Right cardiac atrium (tissue), 5 donors: ENCODE measurements at places on chromosomes 3 and 15. TPM values are rescaled to one million over a fixed set of nuclear protein-coding genes. Genes with fewer than 3 reads are reported as not detected.

Gene TMEM158
- polyA plus RNA-seq = 0.20 TPM

Gene RBSN
- 7.3 TPM for polyA plus RNA-seq

Gene TGM4
- not detected for polyA plus RNA-seq

Gene PIGZ
- 3.6 TPM for polyA plus RNA-seq

Gene TAGLN3
- 0.52 TPM for polyA plus RNA-seq

DNA sequence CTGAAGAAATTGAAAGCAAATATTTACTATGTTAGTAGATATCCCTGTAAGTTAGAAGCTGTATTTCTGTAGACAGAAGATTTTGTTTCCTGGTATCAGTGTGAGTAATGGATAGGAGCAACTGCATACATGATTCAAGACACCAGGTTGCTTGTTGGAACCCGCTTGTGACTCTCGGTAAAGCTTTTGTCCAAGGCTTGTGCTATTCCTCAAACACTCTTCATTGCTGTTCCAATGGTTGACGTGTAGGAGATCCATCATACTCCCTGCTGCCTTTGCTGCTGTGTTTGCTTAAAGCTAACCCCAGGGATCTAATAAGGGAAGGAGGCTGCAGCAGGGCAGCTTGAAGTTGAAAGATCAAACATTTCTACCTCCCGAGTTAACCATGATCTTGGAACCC, 160.1 kb downstream of the RSRC1 start:
- no peak for DNase-seq

- DNase-seq = no peak
Measured at GRCh38 chr3:128270559-128271492, 117.5 kb downstream of the EEFSEC start.

GRCh38 chr3:16369885-16370284, 104.9 kb downstream of the OXNAD1 start:
- no peak for DNase-seq

DNA sequence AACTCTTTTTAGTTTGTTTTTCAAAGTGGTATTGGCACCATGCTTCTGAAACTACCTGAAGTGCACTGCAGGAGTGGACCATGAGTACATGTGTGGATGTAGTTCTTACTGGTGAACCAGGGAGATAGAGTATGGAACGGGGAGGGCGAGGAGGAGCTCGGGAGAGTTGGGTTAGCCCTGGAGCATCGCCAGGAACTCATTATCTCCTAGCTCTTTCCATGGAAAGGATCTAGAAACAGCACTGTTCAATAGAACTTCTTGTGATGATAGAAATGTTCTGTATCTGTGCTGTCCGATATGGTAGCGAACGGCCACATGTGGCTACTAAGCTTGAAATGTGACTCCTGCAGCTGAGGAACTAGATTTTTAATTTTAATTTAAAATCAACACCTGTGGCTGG, 47.3 kb downstream of the VGLL4 start:
- DNase-seq = peak; percentile 73

GRCh38 chr3:142445816-142446254, 2.0 kb downstream of the XRN1 start:
- no peak for DNase-seq

DNA sequence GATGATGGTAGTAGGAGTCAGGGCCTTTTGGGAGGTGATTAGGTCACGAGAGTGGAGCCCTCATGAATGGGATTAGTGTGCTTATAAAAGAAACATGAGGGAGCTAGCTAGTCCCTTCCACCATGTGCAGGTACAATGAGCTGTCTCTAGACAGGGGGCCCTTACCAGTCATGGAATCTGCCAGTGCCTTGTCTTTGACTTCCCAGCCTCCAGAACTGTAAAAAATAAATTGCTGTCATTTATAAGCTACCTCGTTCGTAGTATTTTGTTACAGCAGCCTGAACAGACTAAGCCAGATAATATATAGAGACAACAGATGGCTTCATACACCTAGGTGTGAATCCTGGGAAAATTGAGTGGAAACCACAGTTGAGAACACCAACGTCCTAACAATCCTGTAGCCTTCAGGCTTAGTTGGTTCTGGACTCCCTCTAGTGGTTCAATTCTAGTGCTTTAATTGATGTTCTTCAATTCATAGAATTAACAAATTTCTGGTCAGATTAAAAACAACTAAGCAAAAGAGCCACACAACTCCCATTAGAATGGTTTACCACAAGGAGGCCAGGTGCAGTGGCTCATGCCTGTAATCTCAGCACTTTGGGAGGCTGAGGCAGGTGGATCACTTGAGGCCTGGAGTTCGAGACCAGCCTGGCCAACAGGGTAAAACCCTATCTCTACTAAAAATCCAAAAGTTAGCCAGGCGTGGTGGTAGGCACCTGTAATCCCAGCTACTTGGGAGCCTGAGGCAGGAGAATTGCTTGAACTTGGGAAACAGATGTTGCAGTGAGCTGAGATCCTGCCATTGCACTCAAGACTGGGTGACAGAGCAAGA, 21.3 kb upstream of the GATM start:
- no peak for DNase-seq

GRCh38 chr15:69398491-69398891, 15.7 kb upstream of the KIF23 start:
- DNase-seq = no peak
